Upper lobe of left lung (tissue), 6 donors: ENCODE measurements at places on chromosomes 4 and X. TPM values are rescaled to one million over a fixed set of nuclear protein-coding genes. Genes with fewer than 3 reads are reported as not detected.

DNA sequence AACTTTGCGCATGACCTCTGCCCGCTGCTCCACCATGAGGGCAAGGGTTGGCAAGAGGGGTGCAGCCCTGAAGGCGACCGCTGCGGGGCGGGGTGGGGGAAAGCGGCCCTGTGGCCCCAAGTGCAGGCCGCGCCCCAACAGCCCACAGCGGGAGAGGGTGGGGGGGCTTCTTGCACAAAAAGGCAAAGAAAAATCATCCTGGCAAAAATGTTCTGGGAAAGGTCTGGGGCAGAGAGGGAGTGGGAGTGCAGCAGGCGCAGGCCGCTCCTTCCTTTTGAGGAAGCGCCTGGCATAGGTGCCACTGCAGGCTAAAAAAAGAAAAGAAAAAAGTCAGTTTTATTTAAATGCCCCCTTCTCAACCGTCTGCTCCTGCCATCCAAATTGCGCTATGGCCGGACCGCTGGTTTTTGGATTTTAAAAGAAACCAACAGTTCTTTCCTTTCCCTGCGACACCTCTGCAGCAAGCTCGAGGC, 1.4 kb downstream of the ARX start:
- DNase-seq, result no peak

DNA sequence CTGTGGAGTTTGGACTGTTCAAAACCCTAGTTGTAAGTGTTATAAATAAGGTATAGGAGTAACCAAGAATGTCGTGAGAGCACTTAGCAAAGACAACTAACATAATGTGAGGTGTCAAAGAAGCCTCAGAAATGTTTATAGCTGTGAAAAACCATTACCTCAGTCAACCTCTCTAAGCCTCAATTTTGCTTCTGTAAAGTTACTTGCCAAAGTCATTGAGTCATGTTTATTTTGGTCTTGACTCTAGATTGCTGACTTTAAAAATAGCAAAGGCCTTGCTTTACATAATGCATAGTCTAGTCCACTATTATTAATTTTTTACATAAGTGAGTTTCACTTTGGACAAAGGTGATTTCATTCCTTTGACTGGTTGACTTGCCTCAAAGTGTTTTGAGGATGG, 257.6 kb upstream of the CXXC4 start:
- no peak for DNase-seq

DNA sequence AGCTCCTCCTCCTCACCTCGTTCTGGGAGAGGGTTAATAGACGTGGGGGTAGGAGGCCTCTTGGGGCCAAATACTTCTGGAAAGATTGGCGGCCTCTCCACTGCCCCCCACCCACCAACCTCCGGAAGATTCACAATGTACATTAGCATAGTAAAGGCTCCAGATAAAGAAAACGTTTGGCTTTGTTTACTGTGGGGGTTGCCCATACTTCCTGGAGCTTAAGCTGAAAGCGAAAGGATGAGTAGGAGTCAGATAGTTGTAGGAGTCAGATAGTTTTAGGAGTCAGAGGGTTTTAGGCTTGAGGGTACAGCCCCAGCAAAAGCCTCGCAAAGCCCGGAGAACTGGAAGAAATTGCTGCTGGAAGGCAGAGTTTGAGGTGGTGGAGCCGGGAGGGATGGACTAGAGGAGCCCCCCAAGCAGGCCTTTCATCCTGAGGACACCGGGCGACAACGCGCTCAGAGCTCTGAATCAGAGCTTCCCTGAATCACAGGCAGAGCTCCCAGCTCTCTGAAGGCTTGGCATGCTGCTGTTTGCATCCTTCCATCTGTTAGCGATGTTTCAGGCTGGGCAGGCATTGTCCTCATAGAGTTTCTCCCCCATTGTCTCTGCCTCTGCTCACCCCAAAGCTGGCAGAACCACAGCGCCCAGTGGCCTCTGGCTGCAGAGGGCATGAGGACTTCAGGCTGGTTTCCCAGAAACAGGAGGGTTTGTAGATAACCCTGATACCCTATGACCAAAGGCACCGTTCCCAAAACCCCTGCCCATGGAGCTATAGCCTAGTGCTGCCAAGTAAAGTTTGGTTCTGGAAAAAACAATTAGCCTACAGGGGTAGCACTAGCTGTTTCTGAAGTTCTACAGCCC, 280.7 kb downstream of the BCOR start:
- DNase-seq, result no peak

- DNase-seq, result no peak
Measured at GRCh38 chr4:24867766-24868296, 45.0 kb downstream of the CCDC149 start.

GRCh38 chr4:81116566-81116965, 86.1 kb downstream of the BMP3 start:
- DNase-seq, result no peak

DNA sequence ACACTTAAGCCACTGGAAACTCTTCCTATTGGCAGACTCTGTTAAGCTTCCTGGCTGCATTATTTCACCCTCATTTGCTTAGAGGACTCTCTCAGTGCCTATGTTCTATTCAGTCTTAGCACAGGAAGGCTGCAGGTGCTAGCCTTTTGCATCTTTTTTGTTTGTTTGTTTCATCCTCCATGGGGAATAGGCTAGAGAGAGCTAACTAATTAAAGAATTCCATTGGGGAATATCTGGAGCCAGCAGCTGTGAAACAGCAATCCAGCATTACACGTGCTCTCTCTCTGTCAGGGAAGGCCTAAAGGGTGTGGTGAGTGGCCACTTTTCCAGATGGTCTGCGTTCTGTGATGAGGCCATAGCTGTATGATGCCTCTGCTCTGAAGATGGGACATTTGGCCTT, 633.6 kb downstream of the SPRY1 start:
- no peak for DNase-seq

ANK2 gene
- total RNA-seq, result 13.1 TPM

CCDC160 gene
- total RNA-seq, result not detected

DRP2 gene
- total RNA-seq, result not detected

LPAR4 gene
- not detected for total RNA-seq

FATE1 gene
- total RNA-seq, result not detected
